ENCODE measurements at places on chromosomes 11 and 22.

GRCh38 chr11:107743191-107743590, 31.3 kb upstream of the SLN start:
- DNase-seq, result no peak

GRCh38 chr11:62044639-62045121, 77.2 kb upstream of the FTH1 start:
- no peak for DNase-seq

DNA sequence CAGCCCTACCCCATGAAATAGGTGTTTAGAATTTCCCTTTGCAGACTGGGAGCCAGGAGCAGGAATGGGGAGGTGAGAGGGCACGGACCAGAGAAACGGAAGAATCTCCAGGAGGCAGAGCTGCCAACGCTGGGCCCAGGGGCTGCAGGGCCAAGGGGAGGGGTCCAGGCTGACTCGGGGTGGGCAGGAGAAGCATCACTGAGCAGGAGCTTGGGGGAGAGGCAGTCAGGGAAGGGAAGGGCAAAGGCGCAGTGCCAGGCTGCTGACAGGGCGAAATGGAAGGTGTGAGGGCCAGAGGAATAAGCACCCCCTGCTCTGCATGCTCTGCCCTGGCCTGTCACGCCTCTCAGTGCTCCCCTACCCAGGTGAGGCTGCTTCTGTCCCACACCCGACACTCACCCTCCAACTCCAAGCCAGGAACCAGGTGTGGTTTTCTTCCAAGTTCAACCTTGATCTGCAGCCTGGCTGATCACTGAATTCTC, 14.5 kb downstream of the LRRC32 start:
- DNase-seq, result no peak

- no peak for DNase-seq
Observed at GRCh38 chr11:8584511-8584910, 9.5 kb downstream of the STK33 start.

- no peak for DNase-seq
Observed at GRCh38 chr11:117187428-117187798, 8.9 kb downstream of the SIDT2 start.

DNA sequence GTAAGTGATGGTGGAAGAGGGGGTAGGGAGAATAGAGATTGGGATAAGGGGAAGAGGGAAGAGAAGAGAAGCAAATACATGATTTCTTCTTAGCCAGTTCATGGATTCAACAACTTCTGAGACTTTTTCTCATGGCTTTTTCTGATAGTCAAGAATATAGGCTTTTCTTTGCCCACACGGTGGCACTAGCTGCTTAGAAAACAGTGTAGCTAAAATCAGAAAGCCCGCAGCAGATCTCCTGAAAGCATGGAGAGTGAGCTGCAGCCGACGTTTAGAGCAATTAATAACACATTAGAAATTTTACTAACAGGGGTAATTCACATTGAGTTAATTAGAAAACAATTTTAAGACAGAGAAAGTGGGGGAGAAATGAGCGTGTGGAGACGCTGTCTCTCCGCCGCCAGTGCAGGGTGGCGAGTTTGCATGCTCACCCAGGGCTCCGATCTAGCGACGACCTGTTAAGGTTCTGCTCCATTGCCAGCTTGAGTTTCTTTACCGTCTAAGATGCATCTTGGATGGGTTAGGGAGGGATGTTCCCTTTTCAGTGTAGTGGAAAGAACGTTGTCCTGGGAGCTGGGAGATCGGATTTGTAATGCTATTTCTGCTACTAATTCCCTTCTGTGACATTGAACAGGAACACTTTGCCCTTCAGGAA, 3.3 kb upstream of the RAG1 start:
- peak; percentile 17 for DNase-seq

DNA sequence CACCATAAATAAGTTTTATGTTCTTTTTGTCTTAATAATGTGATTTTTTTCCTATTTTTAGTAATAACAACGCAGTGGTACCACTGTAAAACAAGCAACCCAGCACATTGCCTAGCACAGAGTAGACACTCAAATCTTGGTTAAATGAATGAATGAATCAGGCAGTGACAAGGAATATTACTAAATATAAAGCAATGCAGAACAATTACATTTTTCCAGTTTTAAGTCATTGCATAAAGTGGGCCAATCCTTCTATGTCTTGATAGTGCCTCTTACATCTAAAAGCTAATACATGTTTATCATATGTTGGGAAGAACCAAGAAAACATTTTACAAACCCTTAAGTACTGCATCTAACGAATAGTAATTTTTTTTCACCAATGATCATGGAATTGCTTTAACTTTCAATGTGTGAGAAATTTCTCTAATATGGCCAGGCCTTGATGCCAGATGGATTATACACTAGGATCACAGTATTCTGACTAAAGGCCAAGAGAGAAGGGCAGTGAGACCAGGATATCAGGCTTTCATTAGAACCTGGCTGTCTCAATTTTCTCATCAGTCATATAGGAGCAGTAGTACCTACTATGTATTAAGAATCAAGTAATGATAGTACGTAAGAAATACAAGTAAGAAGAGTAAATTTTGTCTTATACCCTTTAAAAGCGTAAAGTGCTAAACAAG, 88.5 kb downstream of the TRIM44 start:
- DNase-seq, result no peak

GRCh38 chr11:35552616-35553015, 27.2 kb upstream of the PAMR1 start:
- DNase-seq, result no peak

GRCh38 chr11:102005306-102005705, 41.9 kb upstream of the CFAP300 start:
- no peak for DNase-seq

GRCh38 chr11:20327377-20327935, 36.1 kb upstream of the HTATIP2 start:
- DNase-seq, result no peak

- DNase-seq, result no peak
Observed at GRCh38 chr11:117977029-117977428, 9.2 kb upstream of the IL10RA start.

- no peak for DNase-seq
Observed at GRCh38 chr11:131537196-131537595, 166.8 kb downstream of the NTM start.

DNA sequence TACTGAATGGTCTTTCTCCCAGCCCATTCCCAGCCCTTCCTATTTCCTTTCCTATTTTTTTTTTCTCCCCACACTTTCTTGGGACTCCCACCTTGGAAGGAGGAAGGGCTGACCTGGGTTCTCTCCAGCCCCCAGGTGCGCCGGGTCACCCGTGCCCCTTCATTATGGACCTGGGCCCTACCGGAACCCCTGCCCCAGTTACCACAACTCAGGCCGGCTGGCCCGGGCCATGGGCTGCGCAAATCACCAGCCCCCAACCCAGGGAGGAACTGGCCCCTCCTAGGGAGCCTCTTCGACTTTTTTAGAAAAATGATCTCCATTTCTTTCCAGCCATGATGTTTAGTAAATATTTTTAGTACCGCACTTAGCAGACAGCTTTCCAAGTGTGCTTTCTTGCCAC, 62.2 kb downstream of the MORC2 start:
- no peak for DNase-seq

DNA sequence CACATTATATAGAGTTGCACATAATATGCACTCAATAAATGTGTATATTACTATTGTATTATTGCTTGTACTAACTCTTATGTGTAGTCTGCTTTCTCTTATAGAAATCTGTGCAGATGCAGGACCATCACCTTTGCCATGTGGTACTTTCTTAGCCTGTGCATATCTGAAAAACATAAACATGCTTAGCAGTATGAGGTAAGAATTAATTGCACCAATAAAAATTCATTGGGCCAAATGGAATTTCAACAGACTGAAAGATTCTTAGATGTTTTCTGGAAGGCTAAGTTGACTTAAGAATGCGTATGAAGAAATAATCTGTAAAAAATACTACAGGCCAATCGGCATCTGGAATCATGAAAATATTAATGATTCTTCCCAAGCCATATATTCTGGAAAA, 55.3 kb downstream of the TRPC6 start:
- no peak for DNase-seq

Measured in LNCaP clone FGC (cell line).